ENCODE measurements at places on chromosomes 7 and 10.

GRCh38 chr7:131636092-131636491, 79.7 kb upstream of the PODXL start:
- no peak for DNase-seq

GRCh38 chr7:92485267-92485892, 7.6 kb upstream of the ERVW-1 start:
- no peak for DNase-seq

DNA sequence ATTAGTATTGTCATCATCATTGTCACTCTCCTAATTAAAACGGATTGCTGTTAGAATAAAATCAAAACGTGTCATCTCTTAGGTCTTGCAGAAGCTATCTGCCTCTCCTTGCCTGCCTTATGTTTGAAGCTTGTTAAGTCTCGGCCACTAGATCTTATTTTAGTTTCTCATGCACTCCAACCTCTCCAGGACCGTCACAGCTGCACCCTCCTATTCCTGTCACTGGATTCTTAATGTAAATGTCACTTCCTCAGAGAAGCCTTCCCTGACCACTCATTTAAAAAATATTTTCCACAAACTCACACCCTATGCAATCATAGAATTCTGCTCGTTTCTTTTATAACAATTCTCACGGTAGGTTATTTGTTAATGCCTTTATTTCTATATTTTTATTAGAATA, 103.9 kb upstream of the DKK1 start:
- DNase-seq: no peak

- no peak for DNase-seq
Observed at GRCh38 chr7:21361413-21362125, 66.3 kb upstream of the SP4 start.

DNA sequence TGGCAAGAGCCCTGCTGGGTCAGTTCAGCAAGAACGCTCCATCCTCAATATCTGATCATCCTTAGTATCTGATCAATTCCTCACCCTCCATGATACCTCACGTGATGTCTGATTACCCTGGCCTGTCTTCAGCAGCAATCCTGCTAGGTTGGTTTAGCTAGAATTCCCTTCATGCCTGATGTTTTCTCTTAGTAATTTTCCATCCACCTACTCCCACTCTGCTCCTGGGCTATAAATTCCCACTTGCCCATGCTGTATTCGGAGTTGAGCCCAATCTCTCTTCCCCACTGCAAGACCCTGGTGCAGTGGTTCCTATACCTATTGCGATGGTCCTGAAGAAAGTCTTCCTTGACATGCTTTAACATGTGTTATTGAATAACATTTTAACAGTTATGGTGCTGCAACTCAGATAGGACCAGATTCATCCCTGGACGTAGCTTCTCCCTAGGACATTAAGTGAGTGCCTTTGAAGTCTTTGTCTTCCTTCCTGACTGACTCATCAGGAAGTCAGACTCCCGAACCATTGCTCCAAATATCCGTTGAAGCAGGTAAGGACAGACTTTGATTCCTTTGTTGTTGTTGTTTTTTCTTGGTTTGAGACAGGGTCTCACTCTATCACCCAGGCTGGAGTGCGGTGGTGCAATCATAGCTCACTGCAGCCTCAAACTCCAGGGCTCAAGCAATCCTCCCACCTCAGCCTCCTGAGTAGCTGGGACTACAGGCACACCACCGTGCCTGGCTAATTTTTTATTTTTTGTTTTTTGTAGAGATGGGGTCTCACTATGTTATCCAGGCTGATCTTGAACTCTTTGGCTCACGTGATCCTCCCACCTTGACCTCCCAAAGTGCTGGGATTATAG, 29.4 kb upstream of the CLDN3 start:
- no peak for DNase-seq

GRCh38 chr10:101225846-101226421, 3.3 kb downstream of the LBX1 start:
- DNase-seq: no peak

- no peak for DNase-seq
Observed at GRCh38 chr7:101823096-101823495, 5.7 kb downstream of the CUX1 start.

DNA sequence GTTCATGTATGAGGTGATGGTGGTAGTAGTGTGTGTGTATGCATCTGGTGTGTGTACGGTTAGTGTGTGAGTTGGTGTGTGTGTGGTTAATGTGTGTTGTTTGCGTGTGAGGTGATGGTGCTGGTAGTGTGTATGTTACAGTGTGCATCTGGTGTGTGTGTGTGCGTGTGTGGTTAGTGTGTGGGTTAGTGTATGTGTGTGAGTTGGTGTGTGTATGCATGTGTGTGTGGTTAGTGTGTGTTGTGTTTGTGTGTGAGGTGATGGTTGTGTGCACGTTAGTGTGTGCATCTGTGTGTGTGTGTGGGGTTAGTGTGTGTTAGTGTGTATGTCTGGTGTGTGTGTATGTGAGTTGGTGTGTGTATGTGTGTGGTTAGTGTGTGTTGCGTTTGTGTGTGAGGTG, 153.0 kb downstream of the ACTR3B start:
- DNase-seq: no peak

DNA sequence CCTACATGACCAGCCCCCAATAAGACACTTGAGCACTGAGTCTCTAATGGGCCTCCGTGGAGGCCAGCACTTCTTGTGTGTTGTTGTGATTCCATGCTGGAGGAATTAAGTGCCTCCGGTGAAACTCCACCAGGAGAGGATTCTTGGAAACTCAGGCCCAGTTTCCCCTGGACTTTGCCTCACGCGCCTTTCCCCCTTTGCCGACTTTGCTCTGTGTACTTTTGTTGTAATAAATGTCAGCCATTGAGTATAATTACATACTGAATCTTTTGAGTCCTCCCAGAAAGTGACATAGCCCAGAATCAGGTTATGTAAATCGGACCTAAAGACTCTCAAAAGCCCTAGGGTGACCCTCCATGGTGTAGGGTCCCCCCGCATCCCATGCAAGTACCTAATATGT, 82.4 kb downstream of the DLG5 start:
- DNase-seq: no peak

DNA sequence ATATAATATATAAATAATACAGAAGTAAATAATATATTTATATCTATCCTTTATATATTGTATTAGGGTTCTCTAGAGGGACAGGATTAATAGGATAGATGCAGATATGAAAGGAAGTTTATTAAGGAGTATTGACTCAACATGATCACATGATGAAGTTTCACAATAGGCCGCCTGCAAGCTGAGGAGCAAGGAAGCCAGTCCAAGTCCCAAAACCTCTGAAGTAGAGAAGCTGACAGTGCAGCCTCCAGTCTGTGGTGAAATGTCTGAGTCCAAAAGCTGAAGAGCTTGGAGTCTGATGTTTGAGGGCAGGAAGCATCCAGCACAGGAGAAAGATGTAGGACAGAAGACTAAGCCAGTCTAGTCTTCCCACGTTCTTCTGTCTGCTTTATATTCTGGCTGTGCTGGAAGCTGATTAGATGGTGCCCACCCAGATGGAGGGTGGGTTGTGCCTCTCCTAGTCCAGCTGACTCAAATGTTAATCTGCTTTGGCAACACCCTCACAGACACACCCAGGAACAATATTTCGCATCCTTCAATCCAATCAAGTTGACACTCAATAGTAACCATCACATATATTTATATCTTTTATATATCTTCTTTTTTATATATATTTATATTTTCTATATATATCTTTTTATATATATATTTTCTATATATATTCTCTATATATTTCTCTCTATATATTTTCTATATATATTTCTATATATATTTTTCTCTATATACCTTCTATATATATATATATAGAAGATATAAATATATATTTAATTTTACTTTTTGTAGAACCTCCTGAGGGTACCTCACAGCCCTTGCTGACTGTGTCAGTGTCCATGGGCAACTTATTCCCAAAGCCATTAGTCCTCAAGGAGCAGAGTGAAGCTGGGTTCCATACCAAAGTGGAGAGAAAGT, 24.6 kb upstream of the AKR1B10 start:
- no peak for DNase-seq

GRCh38 chr10:69407621-69408301, 9.0 kb downstream of the TACR2 start:
- DNase-seq: no peak

GRCh38 chr7:111527545-111527944, 34.7 kb downstream of the IMMP2L start:
- DNase-seq: no peak

GRCh38 chr10:59508296-59508695, 145.9 kb upstream of the FAM13C start:
- no peak for DNase-seq

DNA sequence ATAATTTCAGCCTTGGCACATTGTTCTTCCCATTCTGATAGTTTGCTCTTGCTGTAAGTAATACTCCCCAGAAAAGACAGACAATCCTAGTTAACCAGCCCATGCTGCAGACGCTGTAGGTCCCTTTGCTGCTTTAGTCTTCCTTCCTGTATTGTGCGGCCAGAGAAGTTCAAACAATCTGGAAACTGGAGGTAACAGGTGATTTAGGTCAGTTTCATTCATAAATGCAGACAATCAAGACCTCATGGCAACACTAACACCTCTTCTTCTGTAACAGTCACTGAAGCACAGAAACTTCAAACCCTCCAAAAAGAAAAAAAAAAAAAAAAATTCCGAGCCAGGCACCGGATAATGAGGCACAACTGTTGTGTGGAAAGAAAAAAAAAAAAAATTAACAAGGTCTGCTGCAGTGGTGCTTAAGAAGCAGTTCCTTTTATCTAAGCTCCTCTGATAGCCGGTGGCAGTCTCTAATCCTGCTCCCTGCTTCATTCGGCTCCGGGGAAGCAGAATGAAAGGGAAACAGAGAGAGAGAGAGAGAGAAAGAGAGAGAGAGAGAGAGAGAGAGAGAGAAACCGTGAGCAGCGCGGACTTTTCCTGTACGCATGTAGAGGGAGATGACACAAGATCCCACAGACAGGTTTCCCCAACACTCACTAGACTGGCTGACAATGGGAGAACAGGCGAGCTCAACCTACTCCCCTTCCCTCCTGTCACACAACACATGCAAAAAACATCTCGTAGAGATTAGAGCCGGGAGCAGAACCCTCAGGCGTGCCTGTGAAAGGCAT, at the start of gene SEMA3A:
Gene SEMA3A, minus strand, starts transcription at position 306 of the 788 bp plus-strand sequence. Its CDS starts 203 bp downstream, at position 103.
- DNase-seq: no peak

- no peak for DNase-seq
Observed at GRCh38 chr7:2997014-2997413, 46.7 kb downstream of the CARD11 start.

GRCh38 chr10:70333268-70333667, 49.2 kb downstream of the LRRC20 start:
- DNase-seq: no peak

DNA sequence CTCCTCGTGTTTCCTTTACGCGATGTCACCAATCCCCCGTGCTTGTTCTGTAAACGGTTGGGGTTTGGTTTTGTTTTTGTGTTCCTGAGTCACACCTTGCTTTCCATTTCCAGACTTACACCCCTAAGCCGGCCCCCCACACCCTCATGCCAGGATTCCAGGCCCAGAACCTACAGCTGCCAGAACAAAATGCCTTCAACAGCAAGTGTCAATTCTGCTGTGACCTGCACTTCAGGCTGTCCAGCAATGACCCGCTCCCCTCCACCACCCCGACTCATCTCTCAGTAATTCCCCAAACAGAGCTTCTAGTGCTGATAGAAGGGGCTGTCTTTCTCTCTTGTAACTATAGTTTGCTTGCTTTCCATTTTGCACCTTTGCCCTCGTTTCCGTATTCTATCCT, 722.1 kb upstream of the CELF2 start:
- no peak for DNase-seq

GRCh38 chr7:75881436-75882095, 2.7 kb downstream of the RHBDD2 start:
- no peak for DNase-seq

DNA sequence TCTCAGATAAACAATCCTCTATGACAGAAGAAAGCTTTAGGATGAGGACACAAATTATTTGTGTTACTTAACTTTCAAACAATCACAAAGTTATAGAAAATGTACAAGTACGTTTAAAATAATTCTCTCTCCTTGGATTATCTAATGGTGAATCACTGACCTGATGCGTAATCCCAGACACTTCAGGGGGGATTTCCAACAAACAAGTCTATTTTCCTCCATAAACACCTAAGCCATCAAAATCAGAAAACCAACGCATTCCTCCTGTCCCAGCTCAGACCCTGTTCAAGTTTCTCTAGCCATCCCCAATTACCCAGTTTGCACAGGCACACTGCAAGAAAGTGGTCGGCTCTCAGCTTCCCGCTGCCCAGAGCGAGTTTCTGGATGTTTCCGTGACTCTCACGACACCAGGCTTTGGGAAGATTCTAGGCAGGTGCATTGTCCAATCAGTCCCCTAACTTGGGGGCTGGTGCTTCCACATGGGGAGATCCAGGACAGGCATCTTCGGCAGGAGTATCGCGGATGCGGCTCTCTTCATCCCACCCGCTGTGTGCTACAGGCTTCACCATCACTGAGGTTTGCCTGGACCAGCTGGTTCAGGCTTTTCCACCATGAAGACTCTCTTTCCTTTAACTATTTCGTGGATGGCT, 200.0 kb downstream of the ZMYND11 start:
- DNase-seq: no peak

- DNase-seq: no peak
Observed at GRCh38 chr7:106562711-106563366, 98.1 kb downstream of the CCDC71L start.

DNA sequence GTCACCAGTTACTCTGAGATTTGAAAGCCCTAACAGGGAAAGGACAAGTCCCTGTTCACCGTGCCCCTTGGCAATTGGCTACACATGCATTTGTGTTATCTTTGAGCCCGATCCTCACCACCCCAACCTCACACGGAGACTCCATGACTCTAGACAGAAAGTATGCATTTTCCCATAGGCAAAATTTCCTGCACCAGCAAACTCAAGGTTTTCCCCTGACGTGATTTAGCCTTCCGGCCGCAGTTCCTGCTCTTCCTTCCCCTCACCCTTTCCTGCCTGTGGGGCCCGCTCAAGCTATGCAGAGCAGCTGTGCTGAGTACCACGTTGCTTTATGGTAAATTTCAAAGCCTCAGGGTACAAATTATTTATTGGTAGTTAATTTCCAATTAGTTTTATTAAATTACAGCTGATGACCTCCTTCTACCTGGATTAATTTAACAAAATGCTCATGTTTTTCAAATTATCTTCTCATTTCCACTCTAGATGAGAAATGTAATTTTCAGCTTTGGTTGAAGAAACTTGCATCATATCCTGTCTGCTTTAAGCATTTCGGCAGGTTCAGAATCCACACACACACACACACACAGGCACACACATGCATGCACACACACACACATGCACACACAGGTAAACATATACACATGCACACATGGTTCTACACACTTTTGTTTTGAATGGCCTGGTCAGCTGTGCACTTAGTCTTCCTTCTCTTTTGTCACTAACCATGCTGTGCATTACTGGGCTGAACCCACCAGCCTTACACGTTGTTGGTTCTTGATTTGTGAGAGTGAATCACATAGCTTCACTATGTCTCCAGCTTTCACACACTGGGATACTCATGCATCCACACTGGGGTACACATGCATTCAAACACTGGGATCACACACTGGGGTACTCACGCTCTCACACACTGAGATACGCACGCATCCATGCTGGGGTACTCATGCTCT, 283.1 kb upstream of the PITRM1 start:
- no peak for DNase-seq

- no peak for DNase-seq
Observed at GRCh38 chr7:31084226-31084625, 32.1 kb downstream of the ADCYAP1R1 start.

- no peak for DNase-seq
Observed at GRCh38 chr10:124697837-124698544, 46.2 kb downstream of the FAM53B start.

- DNase-seq: no peak
Observed at GRCh38 chr10:117539903-117540639, 2.5 kb upstream of the EMX2 start.

Data from H54 (cell line).